Panc1 (cell line): ENCODE measurements at places on chromosomes 4 and X.

- no peak overlapping the region for H3K4me3 ChIP-seq
- peaks cover 4% of the 10 kb centered on the region; the same call in 1 of the 2 replicates for H3K36me3 ChIP-seq
- peaks cover 11% of the 10 kb centered on the region for H3K4me1 ChIP-seq
- H3K27me3 ChIP-seq: no peaks in the 10 kb centered on the region
- H3K27ac ChIP-seq: no peak overlapping the region
These were observed 1.9 kb upstream of the SNX25 start for GRCh38 chr4:185207466-185207865.

DNA sequence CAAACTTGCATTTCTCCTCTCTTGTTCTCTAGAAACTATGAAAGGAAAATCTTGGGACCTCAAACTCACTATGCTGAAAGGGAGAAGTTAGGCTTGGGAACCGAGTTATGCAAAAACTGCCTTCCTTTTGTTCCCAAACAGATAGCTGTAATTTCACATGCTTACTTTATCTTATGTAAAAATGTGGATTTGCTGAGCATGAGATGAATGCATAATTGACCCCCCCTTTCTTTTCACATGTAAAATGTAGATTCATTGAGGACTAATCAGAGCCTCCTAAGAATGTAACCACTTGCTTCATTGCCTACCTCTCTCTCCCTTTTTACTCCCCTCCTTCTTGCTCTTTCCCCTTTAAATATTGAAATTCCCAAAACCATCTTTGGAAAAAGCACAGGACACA, 18.0 kb downstream of the TBC1D9 start:
- H3K36me3 ChIP-seq: no peaks in the 10 kb centered on the region
- H3K4me3 ChIP-seq: no peak overlapping the region
- no peak overlapping the region for H3K27ac ChIP-seq
- H3K27me3 ChIP-seq: no peaks in the 10 kb centered on the region

GRCh38 chrX:154028502-154029184, 8.9 kb upstream of the IRAK1 start:
- H3K4me3 ChIP-seq: no peak overlapping the region
- H3K27me3 ChIP-seq: no peaks in the 10 kb centered on the region
- H3K36me3 ChIP-seq: no peaks in the 10 kb centered on the region; the same call in 1 of the 2 replicates
- H3K4me1 ChIP-seq: no peaks in the 10 kb centered on the region

DNA sequence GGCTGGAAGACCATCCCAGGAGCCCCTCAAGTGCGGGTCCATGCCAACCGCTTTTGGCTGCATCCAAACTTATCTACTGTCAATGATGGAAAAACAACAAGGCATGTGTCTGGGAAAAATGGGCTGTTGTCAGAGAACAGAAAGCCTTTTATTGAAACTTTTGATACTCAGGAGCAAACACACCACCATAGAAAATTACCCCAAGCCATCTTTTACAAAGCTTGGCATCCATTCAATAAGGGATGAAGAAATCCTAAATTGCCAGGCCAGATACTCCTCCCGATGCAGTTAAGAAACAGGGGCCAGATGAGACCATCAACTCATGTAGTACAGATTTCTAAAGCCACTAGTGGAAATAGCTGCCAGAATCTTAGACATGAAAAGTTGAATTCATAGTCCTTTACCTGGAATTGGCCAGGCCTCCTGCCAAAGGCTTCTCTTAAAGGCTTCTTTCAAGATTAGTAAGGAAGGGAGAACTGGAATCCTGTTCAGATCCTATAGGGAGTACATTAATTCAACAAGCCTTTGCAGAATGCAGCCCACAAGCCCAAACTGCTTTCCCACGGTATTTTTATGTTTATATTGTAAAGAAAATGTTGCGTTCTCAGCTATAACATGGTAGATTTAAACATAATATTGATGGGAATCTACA, 145.4 kb upstream of the MAP3K15 start:
- H3K4me1 ChIP-seq: peaks cover 5% of the 10 kb centered on the region
- no peak overlapping the region for H3K4me3 ChIP-seq
- H3K36me3 ChIP-seq: no peaks in the 10 kb centered on the region
- no peak overlapping the region for H3K27ac ChIP-seq
- no peaks in the 10 kb centered on the region for H3K27me3 ChIP-seq

GRCh38 chrX:17635231-17635630, 102.1 kb upstream of the SCML1 start:
- H3K4me1 ChIP-seq: no peaks in the 10 kb centered on the region
- no peak overlapping the region for H3K27ac ChIP-seq

DNA sequence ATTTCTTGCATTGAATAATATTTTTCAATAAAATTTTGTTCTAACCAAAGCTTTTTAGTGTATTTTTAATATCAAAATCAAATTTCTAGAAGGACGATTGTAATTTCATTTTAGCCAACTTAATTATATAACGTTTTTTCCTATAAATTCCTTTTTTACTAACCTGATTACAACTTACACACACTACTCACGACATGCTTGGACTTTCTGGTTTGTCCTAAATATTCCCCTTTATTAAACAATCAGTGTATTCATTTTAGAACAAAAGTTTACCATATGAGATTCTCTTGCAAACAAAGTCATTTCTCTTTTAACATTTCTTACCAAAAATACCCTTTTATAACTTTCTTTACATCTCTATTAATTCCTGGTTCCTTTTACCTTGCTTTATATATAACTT, 173.7 kb downstream of the PWWP3B start:
- H3K4me3 ChIP-seq: no peak overlapping the region
- no peak overlapping the region for H3K27ac ChIP-seq
- H3K4me1 ChIP-seq: no peaks in the 10 kb centered on the region
- no peak for DNase-seq

DNA sequence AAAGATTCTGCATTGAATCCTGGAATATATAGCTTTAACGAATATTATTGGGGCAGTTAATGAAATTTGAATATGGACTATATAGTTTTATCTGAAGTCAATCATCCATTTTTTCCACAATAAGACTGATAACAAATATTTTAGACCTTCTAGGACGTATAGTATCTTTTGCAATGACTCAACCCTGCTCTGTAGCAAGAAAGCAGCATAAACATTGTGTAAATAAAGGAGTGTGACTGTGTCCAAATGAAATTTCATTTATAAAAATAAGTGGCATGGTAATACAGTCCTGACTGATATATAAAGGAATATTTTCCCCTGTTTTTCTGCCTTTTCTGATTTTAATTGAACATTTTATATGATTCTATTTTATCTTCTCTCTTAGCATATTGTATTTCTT, 947.7 kb upstream of the SLIT2 start:
- no peak for DNase-seq
- no peak overlapping the region for H3K27ac ChIP-seq
- no peaks in the 10 kb centered on the region for H3K4me1 ChIP-seq
- no peak overlapping the region for H3K4me3 ChIP-seq

DNA sequence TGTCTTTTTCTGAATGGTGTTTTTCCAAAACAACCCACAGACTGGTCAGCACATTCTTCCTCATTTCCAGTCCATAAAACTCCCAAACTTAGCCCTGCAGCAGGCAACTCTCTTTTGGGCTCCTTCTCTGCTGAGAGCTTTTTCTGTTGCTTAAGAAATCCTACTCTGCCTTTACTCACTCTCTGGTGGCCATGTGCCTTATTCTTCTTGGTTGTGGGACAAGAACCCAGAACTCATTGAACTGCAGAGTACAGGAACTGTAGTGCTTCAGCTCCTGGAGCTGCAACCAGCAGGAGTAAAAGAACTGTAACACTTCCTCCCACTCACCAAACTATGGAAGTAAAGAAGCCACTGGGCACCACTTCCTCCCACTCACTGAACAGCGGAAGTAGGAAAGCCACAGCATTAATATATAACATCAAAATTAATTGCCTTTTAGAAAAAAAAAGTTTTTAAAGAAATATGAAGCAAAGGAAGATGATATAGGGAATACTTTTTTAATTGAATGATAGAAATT, 864.1 kb upstream of the PCDH10 start:
- no peak overlapping the region for H3K27ac ChIP-seq
- no peak for DNase-seq
- H3K4me1 ChIP-seq: no peaks in the 10 kb centered on the region
- H3K4me3 ChIP-seq: no peak overlapping the region
- H3K27me3 ChIP-seq: no peaks in the 10 kb centered on the region

DNA sequence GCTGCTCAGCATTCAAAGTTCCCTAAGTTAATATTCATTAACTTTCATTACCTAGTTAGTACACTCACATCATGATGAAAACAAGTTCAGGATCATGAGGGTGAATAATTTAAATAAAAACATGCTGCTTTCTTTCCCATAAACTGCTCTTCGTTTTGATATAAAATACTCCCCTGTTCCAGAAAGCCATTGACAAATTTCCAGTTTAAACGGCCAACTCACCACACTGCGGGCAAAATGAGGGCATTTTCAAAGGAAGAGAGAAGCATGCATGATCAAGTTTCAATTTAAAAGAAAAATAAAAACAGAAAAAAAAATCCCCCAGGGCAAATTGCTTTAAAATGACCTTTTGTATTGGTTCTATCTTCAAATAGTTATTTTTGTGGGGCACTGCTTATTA, 69.6 kb downstream of the EPHA5 start:
- no peaks in the 10 kb centered on the region for H3K4me1 ChIP-seq
- no peak overlapping the region for H3K27ac ChIP-seq
- no peak for DNase-seq
- H3K4me3 ChIP-seq: no peak overlapping the region
- no peaks in the 10 kb centered on the region for H3K36me3 ChIP-seq

DNA sequence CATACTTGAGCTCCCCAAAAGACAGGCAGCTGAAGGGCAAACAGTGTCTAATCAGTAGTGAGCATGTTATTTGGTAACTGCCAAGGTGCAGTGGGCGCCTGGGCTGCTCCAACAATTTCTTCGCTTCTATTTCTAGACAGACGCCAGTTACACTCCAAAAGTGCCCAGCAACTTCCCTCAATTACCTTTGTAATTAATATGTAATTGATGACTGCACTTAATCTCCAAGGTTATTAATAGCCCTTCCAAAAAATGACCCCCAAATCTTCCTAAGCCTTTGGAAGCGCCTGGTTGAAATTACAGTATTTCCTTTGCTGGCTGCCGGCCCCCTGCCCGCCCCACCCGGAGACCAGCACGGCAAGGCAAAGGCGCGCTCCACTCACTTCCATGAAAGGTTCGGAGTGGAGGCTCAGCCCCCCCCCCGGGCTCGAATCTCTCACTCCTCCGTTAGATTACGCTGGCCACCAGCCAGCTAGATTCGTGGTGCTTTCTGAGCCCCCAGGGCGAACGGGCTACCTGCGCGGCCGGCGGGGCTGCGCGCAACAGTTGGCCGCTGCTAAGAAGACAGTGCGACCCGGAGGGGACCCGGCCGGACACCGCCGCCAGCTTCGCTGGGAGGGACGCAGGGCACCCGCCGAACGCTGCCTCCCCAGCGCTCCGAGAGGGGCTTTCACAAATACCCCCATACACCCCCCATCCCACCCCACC, 1.9 kb downstream of the GPC4 start:
- H3K36me3 ChIP-seq: no peaks in the 10 kb centered on the region
- no peak overlapping the region; the same call in 1 of the 2 replicates for H3K4me3 ChIP-seq
- H3K27me3 ChIP-seq: peaks cover 32% of the 10 kb centered on the region
- no peak overlapping the region for H3K27ac ChIP-seq
- no peaks in the 10 kb centered on the region for H3K4me1 ChIP-seq
- no peak for DNase-seq

DNA sequence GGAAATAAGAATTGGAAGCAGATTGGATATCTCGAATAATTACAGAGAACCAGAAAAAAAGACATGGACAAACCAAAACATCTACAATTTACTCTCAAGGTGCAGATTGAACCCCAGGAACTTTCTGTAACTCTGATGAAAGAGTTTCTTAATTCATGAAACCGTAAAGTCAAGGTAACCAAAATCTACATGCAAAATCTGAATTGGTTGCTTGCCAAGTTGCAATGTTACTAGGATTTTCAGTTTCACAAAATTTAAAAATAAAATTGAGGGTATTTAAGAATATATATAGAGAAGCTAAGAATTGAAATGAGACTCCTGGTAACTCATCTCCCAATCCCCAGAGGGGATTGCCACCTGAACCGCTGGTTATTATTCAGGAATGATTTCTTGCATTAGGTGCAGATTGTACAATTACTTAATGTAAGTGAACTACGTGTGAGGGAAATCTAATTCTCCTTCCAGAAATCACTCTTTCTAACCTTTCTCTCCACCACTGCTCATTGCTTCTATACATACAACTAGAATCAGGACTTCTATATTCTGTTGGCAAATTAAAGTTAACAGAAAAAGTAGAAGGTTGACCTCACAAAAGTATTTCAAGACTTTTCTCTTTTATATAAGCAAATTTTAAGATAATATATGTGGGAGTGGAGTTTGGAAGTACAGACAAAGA, 221.5 kb upstream of the NDST4 start:
- DNase-seq: no peak
- no peak overlapping the region for H3K4me3 ChIP-seq
- H3K36me3 ChIP-seq: no peaks in the 10 kb centered on the region
- no peaks in the 10 kb centered on the region for H3K27me3 ChIP-seq

GRCh38 chr4:156378033-156378665, 424.5 kb upstream of the CTSO start:
- H3K27me3 ChIP-seq: no peaks in the 10 kb centered on the region
- no peaks in the 10 kb centered on the region for H3K4me1 ChIP-seq
- H3K27ac ChIP-seq: no peak overlapping the region
- no peak for DNase-seq
- no peak overlapping the region for H3K4me3 ChIP-seq

- peaks cover 3% of the 10 kb centered on the region; the same call in 1 of the 2 replicates for H3K27me3 ChIP-seq
- H3K4me1 ChIP-seq: no peaks in the 10 kb centered on the region; the same call in 1 of the 2 replicates
- DNase-seq: no peak
These were observed 2.9 kb downstream of the EDA start for GRCh38 chrX:69618803-69619202.

DNA sequence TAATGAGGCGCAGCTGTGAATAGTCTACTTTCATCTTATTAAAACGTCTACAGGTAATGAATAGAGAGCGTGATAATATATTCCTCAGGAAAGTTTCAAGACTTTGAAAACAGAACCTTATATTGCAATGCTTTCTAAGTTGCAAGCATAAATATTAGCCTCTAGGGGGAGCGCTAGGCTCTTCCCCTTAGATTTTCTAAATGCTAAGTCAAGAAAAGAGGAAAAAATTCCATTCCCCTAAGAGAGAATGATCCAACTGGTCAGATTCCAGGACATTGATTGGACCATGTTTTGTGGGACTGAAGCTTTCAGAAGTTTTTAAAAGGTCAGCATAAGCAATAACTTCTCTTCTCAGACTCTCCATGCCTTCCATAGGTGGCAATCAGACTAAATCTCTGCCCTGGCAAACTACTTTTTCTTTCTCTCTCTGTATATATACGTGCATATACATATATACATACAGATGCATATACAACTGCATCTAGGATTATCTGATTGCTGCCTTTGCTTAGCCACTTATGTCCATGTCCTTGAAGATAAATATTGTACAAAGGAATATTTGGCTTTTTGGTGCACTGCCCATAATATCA, 492.9 kb downstream of the INPP4B start:
- peak overlapping the region; percentile 69 for H3K27ac ChIP-seq
- no peak for DNase-seq
- H3K27me3 ChIP-seq: no peaks in the 10 kb centered on the region
- H3K4me1 ChIP-seq: peaks cover 11% of the 10 kb centered on the region; the same call in 1 of the 2 replicates

- H3K4me1 ChIP-seq: no peaks in the 10 kb centered on the region
- no peak overlapping the region for H3K4me3 ChIP-seq
- H3K27ac ChIP-seq: no peak overlapping the region
- H3K36me3 ChIP-seq: no peaks in the 10 kb centered on the region
These were observed 51.7 kb upstream of the CLCN4 start for GRCh38 chrX:10104958-10105658.

- H3K4me3 ChIP-seq: no peak overlapping the region
- H3K4me1 ChIP-seq: no peaks in the 10 kb centered on the region
- H3K36me3 ChIP-seq: no peaks in the 10 kb centered on the region
- no peak overlapping the region for H3K27ac ChIP-seq
- no peak for DNase-seq
These were observed 371.8 kb downstream of the ADGRL3 start for GRCh38 chr4:61571761-61572559.
